Epithelial cell of proximal tubule (primary cell): ENCODE measurements at places on chromosomes 6 and 20. TPM values are rescaled to one million over a fixed set of nuclear protein-coding genes. Genes with fewer than 3 reads are reported as not detected.
A peak's percentile ranks its signal among the peaks of the same experiment; 100 is the strongest.

DNA sequence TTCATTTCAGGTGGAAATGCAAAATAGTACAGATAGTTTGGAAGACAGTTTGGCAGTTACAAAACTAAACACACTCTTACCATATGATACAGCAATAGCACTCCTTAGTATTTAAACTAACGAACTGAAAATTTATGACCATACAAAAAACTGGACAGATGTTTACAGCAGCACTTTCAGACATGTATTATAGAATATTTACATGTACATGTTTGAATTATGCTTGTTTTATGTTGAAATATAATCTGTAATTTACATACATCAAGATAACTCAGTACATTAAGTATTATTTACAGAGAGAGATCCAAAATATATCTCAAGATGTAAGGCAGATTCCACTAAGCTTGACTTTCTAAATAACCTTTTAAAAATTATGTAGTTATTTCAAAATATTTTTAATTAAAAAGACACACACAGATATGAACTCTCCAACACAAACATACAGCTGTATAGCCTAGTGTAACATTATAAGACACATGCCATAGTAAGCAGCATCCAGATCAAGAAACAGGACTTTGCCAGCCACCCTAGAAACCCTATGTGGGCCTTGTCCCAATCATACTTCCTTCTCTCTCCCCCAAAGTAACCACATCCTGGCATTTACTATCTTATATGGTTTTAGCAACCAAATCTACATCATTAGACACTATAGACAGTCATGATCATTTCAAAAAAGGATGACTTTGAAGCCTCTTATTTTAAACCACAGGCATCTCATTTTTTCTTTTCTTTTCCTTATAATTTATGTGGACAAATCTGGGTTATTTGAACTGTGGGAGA is 82.2 kb downstream of the MAN1A1 start:
- DNase-seq: no peak

- DNase-seq: no peak
Observed at GRCh38 chr20:2914160-2914559, 40.9 kb downstream of the PTPRA start.

- no peak for DNase-seq
Observed at GRCh38 chr6:167907837-167908681, 81.3 kb downstream of the AFDN start.

DNA sequence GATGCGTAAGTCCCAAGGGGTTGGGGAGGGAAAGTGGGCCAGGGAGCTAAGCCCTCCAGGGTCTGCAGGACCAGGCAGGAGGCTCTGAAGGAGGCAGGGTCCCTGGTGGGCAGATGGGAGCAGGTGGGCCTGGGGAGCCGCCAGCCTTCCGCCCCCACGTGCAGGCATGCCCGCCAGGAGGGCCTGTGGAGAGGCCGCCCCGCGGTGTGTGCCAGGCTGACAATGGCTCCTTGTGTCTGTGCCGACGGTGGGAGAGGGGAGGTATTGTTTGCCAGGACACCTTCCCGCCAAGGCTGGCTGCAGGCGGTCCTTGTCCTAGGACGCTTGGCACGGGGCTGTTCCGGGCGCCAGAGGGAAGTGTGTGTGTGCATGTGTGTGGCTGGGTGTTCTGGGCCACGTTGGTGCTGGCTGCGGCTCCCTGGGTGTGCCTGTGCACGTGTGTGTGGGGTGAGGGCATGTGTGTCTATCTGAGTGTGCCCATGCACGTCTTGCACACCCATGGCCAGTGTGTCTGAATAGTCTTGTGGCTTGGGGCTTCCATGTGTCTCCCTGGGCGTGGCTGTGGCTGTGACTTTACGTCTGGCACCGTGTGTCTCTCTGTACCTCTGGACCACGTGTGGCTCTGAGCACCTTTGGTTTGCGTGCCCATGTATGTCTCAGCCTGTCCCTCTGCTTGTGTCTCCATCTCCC is 153.0 kb downstream of the CEBPB start:
- DNase-seq: no peak

DNA sequence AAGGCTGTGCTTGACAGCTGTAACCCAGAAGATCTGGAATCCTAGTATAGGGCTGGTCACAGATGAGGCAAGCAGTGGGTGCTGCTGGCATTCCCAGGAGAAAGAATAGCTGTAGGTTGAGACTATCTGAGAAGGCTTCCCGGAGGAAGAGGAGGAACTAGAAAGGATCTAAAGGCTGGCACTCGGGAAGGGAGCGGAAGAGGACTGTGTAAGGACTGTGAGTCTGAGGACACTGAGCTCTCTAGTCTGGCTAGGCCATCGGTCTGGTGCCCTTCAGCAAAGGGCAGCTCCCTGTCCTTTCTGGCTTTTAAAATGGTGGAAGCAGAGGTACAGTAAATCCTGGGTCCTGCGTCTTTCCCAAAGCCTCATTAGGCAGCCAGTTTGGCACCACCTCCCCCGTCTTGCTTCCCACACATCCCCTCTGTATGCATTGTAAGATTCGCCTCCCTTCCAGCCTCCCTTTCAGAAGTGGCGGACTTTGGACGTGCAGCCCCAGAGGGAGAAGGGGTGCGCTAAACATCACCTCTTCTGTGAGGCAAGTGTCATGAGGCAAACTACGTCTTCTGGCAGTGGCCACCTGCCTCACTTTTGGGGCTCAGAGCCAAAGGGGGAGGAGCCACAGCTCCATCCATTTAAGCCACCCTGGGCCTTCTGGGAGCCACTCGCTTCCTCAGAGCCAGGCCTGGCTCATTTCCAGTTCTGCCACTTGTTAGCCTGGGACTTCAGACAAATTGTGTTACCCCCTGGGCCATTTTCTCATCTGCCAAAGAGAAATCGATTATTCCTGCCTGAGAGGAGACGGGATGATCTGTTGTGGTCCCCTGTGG is 8.6 kb downstream of the SNPH start:
- DNase-seq: no peak

- DNase-seq: no peak
Observed at GRCh38 chr20:39111359-39112177, 149.4 kb downstream of the DHX35 start.

DNA sequence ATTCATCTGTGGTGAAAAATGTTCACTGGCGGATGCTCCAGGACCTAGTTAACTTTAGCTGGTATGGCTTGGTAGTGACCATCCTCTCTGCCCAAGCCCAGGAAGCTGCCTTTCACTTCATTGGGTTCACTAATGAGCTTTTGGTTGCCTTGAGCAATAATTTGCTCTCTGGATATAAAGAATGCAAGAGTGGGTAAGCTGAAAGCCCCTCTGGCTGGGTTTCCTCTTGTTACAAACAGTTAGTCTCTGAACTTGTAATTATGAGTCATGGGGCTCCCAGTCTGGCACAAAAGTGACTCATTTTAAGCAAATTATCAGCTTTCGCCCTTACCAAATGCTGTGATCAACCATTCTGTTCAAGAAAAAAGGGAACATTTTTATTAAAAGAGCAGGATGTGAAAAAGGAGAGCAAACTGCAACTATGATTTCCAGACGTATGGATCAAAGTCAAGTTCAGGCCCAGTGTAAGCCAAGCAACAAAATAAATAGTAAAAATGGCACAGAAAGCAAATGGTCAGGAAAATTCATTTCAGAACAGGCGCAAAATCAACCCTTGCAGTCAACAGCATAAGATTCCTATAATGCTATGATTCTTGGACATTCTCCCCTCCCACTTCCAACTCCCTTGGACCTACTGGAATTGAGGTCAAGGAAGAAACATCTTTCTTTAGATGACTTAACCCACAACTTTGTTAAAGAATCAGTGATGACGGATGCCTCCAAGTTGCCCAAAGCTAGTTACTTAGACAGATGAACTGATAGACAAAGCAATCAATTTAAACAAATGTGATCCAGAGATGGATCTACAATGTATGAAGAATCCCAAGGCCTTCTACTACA is 130.0 kb upstream of the KCNK16 start:
- DNase-seq: peak; percentile 79

DNA sequence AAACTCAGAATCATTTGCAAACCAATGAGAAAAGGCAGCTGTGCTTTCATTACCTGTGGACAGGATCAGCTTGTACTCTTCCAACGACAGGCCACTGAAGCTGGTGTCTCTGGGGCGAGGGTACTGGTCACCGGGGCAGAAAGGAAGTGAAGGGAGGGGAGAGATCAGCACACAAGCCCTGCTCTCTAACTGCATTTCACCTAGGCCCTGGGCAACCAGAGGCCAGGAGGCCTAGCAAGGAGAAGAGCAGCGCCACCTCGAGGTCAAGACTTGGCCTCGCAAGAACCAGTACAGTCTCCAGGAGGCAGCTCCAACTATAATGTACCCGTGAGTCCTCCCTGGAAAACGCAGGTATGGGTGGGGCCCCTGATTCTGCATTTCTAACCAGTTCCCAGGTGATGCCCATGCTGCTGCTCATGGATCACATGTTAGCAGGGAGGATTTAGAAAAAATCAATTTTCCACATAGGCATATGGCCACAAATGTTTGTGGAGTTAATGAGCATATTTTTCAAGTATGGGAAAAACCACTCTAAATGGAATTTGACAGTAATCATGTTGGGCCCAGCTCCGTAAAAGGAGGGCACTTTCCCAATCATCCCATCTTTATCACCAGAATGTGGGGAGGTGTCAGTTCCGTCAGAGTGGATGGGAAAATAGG is 11.0 kb downstream of the UQCC2 start:
- no peak for DNase-seq

GRCh38 chr6:104548297-104548696 is 311.4 kb downstream of the HACE1 start:
- DNase-seq: no peak

GRCh38 chr6:159762681-159763293 is 942 bp downstream of the ACAT2 start:
- DNase-seq: no peak

DNA sequence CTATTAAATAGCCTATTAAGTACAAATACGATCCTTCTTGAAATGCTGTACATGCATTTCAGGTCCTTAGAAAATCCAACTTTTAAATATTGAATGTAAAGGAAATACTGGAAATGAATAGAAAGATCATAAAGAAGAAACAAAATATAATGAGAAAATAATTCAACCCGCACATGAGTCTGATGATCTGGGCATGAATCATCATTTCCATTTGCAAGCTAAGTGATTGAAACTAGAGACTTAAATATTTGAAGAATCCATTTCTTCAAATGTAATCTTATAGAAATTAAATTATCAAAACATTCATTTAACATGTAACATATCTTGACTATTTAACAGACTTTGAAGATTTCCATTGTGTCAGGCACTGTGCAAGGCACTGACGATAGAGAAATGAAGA is 977.0 kb downstream of the TFAP2A start:
- no peak for DNase-seq

DNA sequence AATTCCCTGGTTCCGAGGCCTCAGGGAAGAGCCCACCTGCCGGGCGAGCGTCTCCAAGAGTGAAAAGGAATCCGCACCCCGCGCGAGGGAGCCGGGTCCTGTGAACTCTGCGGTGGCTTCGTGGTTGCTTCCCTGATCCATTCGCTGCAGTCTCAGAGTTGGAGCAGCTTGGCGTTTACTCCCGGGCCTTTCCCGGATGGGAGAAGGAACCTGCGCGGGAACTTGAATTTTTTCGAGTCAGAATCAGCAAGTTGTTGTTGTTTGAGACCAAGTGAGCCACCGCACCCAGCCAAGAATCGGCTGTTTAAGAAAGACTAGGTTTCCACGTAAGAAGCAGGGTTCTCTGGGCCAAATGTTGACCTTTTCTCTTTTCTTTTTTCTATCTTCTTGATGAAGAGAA is 12.9 kb downstream of the PRSS16 start:
- no peak for DNase-seq

CASS4 gene
- total RNA-seq: under 0.01 and 0.14 TPM in 2 replicates

LST1 gene
- total RNA-seq: not detected in 2 replicates

HSPA1L gene
- total RNA-seq: 0.29 and 0.35 TPM in 2 replicates
